AG08396 (cell line): ENCODE measurements at places on chromosomes 5 and 9.

GRCh38 chr5:16819522-16820167 is 116.4 kb downstream of the MYO10 start:
- DNase-seq = peak; percentile 71

GRCh38 chr9:113948891-113949570 is 72.9 kb downstream of the ZNF618 start:
- DNase-seq = no peak

GRCh38 chr9:23622396-23622795 is 203.6 kb downstream of the ELAVL2 start:
- no peak for DNase-seq

GRCh38 chr5:78359831-78360673 is at the start of gene SCAMP1:
TSS of gene SCAMP1 (plus strand) at chr5:78360617. CDS start at chr5:78360672, 55 bp downstream.
- peak; percentile 98 for DNase-seq

DNA sequence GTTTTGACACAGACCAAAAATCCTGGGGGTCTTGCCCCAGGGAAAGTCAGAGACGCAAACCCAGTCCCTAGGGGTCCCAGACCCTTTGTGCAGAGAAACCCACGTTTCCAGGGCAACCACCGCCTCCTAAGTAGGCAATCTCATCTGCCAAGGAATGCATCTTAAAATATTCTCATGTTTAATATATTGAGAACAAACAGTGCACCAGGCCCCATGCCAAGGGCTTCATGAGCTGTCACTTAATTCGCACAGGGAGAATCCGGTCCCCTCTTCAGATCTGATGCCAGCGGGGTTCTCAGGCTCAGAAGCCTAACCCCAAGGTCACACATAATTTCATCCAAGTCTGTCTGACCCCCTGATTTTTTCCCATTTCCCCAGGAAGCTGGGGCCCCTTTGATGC is 28.8 kb downstream of the CPLX2 start:
- DNase-seq = no peak

DNA sequence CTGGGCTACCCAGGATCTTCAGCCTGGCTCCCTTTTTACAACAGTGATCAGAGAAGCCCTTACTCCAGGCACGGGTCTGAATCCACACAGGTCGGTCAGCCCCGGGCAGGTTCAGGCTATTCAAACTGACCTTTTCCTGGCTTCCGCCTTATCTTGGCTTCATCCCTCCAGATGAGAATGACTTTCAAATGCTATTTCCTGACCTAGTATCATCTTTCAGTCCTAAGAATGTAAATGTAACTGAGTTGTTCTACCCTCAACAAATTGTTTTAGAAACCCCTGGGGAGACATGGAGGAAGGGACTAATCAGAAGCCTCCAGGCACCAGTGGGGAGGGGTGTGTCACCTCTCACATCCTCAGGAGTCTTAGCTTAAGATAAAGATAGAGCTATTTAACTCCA is 213.2 kb downstream of the EPB41L4A start:
- DNase-seq = no peak

- no peak for DNase-seq
These were observed 412.2 kb upstream of the CDH9 start for GRCh38 chr5:27450607-27451006.

GRCh38 chr5:132655821-132656773 is 1.9 kb upstream of the IL13 start:
- peak; percentile 51 for DNase-seq

GRCh38 chr9:8115570-8115969 is 316.0 kb upstream of the DMAC1 start:
- DNase-seq = no peak

- DNase-seq = no peak
These were observed 416.3 kb downstream of the PIK3R1 start for GRCh38 chr5:68631884-68632283.

- DNase-seq = no peak
These were observed 313.8 kb downstream of the ASTN2 start for GRCh38 chr9:117101008-117101407.

DNA sequence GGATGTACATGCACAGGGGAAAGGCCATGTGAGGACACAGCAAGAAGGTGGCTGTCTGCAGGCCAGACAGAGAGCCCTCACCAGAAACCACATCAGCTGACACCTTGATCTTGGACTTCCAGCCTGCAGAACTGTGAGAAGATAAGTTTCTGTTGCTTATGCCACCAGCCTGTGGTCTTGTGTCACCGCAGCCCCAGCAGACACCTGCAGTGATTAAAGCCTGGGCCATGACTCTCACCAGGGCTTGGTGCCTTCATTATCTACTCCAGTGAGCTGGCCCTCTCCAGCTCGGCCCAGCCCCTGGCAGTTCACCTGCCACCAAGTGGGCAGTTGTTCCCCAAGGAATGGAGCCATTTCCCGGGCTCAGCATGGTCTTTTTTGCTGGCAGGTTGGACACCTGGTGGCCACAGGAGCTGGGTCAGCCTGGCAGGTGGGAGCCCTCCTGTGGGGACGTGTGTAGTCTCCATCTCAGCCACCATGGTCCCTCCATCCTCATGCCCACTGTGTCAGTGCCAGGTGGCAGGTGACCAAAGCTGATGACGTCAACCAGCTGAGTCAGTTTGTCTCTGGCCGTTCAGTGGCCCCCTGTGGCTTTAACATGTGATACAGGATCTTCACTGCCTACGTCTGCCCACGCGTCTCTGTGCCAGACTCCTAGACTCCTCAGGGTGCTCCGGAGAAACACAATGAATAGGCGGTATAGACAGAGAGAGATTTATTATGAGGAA is 99.9 kb upstream of the PPP1R26 start:
- no peak for DNase-seq

DNA sequence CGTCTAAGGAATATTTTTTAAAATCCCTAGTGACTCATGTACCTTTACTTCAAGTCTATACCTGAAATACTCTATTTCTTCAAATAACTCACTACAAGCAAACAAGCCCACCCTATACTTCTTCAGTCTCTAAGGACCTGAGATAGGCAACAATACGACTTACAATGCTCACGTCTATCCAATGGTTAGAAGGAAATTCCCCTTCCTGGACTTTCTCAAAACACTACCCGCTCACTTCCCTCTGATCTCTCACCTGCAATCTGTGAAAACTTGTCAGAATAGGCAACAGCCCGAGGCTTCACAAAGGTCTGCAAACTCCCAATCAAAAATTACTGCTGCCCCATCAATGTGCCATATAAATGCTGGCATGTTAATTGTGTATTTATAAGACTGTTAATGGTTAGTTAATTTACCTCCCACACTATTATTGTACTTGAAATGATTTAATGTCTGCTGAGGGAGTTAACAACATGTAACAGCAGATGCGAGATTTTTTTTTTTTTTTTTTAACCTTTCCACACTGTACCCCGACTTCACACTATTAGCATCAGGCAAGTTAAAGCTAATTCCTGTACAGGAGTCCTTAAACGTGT is 27.3 kb downstream of the MAPKAP1 start:
- no peak for DNase-seq

- peak; percentile 63 for DNase-seq
These were observed at the start of gene IL6ST for GRCh38 chr5:55994495-55994997. TSS of gene IL6ST (minus strand) at chr5:55994963. CDS start at chr5:55976278, 18,685 bp downstream.

DNA sequence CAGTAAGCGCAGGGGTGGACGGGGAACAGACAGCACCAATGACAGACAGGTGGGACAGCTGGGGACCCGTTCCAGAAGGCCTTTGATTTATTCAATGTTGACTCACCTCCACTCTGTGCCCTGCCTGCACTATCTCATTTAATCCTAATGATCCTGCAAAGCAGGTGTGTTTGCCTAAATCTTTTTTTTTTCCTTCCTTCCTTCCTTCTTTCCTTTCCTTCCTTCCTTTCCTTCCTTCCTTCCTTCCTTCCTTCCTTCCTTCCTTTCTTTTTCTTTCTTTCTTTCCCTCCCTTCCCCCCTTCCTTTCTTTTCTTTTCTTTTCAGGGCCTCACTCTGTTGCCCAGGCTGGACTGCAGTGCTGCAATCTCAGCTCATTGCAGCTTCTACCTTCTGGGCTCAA is 17.1 kb upstream of the CORO2A start:
- no peak for DNase-seq

- DNase-seq = peak; percentile 90
These were observed 32.1 kb downstream of the PTPA start for GRCh38 chr9:129143031-129143927.

DNA sequence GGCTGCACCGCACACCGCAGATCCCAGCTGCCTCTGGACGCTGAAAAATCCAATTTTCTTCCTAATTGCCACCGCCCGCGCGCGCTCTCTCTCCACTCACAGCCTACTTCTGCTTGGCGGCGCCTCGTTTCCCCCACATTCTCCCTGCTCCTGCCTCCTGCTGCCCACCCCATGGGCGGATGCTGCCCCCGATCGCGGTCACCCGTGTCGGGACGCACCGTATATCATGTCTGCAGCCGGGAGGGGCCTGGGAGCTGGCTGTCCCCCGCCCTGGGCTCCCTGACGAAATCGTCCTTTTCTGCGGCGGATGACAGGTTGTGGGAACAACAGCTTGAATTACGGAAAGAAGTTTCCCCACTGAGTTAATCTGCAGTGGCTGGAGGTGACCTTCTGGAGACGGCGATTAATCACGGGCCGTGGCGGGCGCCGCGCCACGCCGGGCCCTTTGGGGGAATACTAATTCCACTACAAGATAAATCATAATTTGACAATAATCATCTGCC is 36.3 kb upstream of the PSD2 start:
- no peak for DNase-seq

GRCh38 chr5:83343299-83343698 is 128.2 kb upstream of the VCAN start:
- no peak for DNase-seq

DNA sequence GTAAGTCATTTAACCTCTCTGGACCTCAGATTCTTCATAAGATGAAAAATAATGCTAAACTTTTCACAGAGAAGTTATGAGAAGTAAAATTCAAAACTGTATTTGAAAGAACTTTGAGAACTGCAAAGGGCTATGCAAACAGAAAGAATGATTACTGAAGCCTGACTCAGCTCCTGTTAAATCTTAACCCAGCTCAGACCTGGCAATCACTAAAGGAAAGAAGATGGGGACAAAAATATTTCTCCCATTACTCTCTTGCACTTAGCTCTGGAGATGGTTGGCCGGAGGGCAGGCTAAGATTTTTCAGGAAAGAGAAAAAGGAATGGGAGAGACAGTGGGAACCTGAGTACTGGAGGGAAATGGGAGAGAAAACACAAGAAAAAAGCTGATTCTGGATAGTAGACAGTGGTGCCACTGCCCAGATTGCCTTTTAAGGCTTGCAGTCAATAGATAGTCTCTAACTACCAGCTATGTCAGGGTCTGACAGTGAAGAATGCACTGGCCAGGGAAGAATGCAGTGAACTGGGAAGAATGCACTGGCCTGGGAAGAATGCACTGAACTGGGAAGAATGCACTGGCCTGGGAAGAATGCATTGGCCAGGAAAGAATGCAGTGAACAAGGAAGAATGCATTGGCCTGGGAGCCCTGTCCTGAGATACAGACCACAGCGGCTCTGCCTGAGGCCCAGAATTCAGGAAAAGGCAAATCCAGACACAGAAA is 25.2 kb upstream of the CEMIP2 start:
- DNase-seq = peak; percentile 25

DNA sequence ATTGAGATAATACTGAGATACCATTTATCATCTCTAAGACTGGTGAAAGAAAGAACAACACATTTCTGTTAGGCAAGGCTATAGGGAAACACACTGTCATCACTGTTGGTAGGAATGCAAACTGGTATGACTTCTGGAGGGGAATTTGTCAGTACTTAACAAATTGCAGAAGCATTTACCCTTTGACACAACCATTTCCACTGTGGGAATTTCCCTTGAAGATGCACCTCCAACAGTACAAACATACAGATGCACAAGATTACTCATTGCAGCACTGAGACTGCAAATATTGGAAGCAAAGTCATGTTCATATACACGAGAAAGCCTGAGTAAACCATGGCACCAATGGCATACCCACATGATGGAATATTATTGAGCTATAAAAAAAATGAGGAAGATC is 17.6 kb downstream of the GM2A start:
- no peak for DNase-seq

DNA sequence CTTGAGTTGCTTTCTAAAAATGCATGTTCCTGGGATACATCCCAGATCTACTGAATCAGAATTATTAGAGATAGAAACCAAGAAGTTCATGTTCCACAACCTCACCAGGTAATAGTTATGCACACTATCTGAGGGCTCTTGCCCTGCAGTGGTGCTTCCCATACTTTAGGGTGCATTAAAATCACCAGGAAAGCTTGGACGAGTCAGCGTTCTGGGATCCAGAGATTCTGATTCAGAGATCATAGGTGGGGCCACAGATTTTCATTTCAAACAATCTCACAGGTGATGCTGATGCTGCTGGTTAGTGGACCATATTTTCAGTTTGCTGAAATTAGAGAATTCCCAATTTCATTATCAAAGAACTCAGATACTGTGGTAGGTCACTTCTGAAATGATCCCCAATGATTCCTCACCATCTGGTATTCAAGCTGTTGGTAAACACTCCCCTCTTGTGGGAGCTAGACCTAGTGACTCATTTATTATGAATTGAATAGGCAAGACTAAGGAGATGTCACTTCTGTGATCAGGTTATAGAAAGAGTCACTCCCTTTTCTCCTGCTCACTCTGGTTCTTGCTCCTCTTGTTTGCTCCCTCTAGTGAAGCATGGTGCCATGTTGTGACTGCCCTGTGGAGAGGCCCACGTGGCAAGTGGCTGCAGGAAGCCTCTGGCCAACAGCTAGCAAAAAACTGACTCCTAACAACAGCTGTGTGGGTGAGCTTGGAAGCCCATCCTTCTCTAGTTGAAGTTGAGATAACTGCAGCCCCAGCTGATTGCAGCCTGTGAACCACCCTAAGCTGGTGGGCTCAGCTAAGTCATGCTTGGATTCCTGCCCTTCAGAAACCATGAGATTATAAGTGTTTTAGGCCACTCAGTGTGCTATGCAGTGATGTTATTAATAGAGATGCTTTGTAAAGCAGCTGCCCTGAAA is 59.8 kb downstream of the SH3TC2 start:
- no peak for DNase-seq

DNA sequence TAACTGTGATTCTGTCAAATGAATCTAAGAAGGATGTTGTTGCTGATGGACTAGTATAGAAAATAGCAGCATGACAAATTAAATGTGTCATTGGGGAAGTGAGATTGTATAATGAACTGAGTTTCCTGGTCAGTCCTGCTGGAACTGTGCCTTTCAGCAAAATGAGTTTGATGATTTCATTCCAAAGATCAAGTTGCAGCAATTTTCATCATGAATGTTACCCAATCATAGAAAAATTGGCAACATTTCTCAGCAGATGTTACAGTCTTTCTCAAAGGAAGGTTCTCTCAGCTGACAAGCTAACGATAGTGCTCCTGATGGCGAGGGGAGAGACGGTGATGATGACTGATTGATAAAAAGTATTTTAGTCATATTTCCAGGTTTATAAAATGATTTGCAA is 10.7 kb downstream of the PCDHAC2 start:
- DNase-seq = no peak

DNA sequence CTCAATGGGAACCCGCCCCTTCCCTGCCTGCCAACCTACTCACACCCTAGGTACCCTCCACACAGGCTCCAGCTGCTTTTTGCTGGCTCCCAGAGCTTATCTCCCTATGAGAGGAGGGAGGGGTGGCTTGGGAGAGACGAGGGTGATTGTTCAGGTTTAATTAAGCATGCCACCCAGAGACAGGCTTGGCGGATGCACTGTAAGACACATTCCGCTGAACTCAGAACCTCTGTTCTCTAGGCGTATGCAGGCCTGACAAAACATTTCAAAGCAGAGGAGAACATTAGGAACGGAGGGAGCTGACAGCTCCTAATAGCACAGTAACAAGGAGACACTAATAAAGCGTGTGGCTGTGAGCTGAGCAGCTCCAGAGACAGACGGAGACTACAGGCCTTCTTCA is 80.1 kb downstream of the TRIM32 start:
- DNase-seq = no peak

- DNase-seq = no peak
These were observed 17.0 kb downstream of the ADAMTS2 start for GRCh38 chr5:179328291-179328690.

- peak; percentile 43 for DNase-seq
These were observed 212.0 kb upstream of the KIF2A start for GRCh38 chr5:62093976-62094375.
